ENCODE measurements at places on chromosomes 1 and 21.
A peak's percentile ranks its signal among the peaks of the same experiment; 100 is the strongest.

- peak; percentile 41 for DNase-seq
Observed at GRCh38 chr1:111615870-111616715, 3.5 kb upstream of the RAP1A start.

DNA sequence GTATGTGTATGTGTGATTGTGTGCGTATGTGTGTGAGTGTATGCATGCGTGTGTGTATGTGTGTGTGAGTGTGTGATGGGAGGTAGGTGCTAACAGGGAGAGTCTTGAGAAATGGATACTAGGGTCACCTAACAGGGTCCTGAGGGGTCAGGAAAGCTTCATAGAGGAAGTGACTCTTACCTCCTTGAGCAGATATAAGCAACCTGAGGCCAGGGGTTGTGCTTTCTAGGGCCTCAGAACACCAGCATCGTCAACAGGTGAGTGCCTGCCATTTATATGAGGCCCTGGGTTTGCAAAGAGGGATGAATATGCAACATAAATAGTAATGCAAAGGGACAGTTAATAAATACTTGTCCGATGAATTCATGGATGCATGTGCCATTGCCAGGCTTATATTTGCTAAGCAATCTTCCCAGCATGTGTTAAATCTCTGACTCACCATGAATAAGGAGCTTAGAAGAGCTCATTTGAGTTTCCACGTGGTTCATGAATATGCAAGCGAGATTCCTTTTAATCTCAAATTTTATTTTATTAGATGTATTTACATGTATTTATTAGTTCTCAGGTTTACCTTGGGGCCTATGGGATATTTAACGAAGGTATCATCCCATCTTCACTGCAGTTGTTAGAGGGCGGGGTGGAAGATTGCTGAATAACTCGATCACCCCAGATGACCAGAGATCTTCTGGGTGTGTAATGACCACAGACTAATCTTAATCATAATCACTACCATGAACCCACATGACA, 438.3 kb downstream of the CAMTA1 start:
- DNase-seq: no peak

DNA sequence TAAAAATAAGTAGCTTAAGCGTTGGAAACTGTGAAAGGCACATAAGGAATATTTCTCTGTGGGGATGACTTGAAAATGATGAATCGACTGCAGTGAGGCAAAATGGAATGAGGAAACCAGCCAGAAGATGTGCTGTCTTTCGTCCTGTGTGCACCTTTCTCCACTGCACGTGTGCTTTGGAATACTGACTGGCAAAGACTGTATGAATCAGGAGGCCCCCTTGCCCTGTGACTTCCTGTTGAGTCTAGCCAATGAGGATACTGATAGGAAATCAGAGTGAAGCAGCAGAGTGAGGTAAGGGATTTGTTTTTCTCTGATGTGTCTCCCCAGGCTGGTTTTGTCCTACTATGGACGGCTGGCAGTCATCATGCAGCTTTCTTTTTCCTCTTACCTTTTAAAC, 118.2 kb upstream of the ADGRL4 start:
- DNase-seq: no peak

DNA sequence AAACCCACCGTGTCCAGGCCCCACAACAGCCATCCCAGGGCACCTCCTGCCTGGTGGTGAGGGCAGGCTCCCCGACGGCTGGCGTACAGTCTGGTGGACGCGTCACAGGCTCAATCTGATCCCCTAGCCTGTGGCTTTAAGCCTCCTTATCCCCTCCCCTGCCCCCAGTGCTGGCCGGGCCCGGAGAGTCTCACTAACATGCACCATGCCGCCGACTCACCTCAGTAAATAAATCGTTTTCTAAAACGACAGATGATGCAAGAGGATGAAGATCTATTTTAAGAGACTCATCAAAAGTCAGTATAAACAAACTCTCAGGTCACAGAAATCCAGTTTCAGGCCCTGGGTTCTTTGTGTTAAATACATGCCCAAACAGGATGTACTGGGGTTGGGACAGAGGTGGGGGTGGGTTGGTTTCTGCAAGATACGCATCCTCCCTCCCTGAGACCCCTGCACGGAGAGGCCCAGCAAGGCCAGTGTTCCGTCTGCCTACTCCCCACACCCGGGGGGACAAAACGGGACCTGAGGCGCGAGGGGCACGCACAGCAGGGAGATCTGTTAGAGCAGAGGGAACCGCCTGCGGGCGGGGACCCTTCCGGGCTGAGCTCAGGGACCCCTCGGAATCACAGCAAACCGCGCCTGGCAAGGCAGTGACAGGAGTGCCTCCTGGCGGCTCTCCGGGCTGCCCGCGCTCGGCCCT, 3.1 kb downstream of the PANK4 start:
- DNase-seq: no peak

- no peak for DNase-seq
Observed at GRCh38 chr1:69278923-69279322, 288.8 kb upstream of the LRRC7 start.

DNA sequence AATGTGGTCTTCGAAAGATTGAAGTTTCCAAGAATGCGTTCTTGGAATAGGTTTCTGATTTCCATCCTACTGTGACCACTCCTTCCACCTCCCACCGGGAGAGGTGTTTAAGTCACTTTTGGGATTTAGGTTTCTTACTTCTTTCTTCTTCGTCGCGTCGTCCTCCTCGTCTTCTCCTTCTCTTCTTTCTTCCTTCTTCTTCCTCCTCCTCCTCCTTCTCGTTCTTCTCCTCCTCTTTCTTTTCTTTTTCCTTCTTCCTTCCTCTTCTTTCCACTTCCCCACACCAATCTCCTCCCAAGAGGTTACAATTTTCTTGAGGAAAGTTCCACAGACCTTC, 2.1 kb downstream of the CACHD1 start:
- no peak for DNase-seq

- no peak for DNase-seq
Observed at GRCh38 chr1:26921126-26921539, 410 bp upstream of the NUDC start.

- no peak for DNase-seq
Observed at GRCh38 chr1:222034790-222035189, 292.9 kb upstream of the DUSP10 start.
